ENCODE measurements at places on chromosomes 16 and 17.

DNA sequence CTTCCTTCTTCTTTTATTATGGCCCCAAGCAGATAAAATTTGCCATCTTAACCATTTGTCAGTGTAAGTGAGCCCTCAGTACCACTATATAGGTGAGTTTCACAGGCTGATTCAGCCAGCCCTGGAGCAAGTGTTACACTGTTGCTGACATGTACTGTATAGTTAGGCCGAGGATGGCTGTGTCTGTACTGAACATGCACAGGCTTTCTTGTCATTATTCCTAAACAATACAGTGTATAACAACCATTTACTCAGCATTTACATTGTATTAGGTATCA is 53.7 kb downstream of the AMFR start:
- DNase-seq: no peak

GRCh38 chr17:4358154-4358553 is 8.3 kb downstream of the UBE2G1 start:
- DNase-seq: no peak

GRCh38 chr16:49773534-49774475 is 82.1 kb downstream of the ZNF423 start:
- DNase-seq: no peak

DNA sequence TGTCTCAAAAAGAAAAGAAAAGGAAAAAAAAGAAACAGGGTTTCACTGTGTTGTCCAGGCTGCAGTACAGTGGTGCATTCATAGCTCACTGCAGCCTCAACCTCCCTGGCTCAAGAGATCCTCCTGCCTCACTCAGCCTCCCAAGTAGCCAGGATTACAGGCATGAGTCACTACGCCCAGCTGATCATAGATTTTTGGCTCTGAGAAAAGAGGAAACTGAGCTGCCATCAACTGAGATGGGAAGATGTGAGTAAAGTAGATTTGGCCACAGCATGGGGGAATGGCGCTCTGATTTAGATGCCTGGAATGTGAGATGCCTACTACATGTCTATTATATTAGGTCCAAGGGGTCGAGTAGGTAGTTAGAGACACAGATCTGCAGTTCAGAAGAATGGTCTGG is 5.9 kb upstream of the NAGS start:
- no peak for DNase-seq

GRCh38 chr16:85523602-85524364 is 89.3 kb upstream of the GSE1 start:
- DNase-seq: no peak

- DNase-seq: no peak
Observed at GRCh38 chr16:15725641-15726240, 75.7 kb downstream of the NDE1 start.

DNA sequence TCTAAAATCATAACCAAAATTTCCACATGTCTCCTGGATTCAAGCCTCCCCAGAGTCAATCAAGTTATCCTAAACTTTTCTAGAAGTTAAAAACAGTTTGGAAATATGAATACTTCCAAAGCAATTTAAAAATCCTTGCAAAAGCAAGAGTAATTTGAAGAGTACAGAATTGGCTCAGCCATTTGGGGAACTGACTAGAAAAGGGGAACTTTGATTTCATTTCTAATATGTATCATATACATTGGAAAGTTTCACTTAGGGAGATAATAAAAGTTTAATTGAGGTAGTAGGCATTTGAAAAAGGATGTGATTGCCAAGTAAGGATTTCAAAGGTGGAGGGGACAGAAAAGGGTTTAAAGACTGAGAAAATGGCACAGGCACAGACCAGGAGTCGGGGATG is 9.0 kb upstream of the SLFN12L start:
- no peak for DNase-seq
